ENCODE measurements at places on chromosomes 7 and 10. TPM values are rescaled to one million over a fixed set of nuclear protein-coding genes. Genes with fewer than 3 reads are reported as not detected.

The LHPP gene
- total RNA-seq = 17.0 TPM

The ABCA13 gene
- total RNA-seq = not detected

The ZNF853 gene
- total RNA-seq = 23.6 TPM

The TMEM273 gene
- not detected for total RNA-seq

The INTS15 gene
- total RNA-seq = 16.2 TPM

The SOSTDC1 gene
- total RNA-seq = not detected

The NUTM2E gene
- not detected for total RNA-seq

The LRRN3 gene
- not detected for total RNA-seq

The ZNF117 gene
- total RNA-seq = 0.94 TPM

The SPAG6 gene
- total RNA-seq = not detected

The CPEB3 gene
- 0.53 TPM for total RNA-seq

The SLC35B4 gene
- total RNA-seq = 5.3 TPM

The RSU1 gene
- total RNA-seq = 44.1 TPM

The NDUFB8 gene
- 87.7 TPM for total RNA-seq

All from MG63 (cell line).